ENCODE measurements at places on chromosomes 11 and 22. TPM values are rescaled to one million over a fixed set of nuclear protein-coding genes. Genes with fewer than 3 reads are reported as not detected.

Gene MMP8
- not detected for total RNA-seq

Gene OSM
- not detected for total RNA-seq

Gene C1QTNF6
- 6.8 TPM for total RNA-seq

Gene RASL10A
- 0.67 TPM for total RNA-seq

Gene MS4A7
- not detected for total RNA-seq

Gene TRIM22
- total RNA-seq, result 0.81 TPM

Gene ANKK1
- not detected for total RNA-seq

Gene CHRNA10
- 1.9 TPM for total RNA-seq

Gene SCGB1D2
- not detected for total RNA-seq

Gene NEFH
- total RNA-seq, result not detected

Gene FGF4
- not detected for total RNA-seq

Gene OR51B4
- total RNA-seq, result not detected

Gene RIN1
- total RNA-seq, result 35.7 TPM

Gene TMEM121B
- 0.21 TPM for total RNA-seq

Gene BIRC3
- total RNA-seq, result 48.1 TPM

Gene SNX32
- total RNA-seq, result not detected

Gene OR4C45
- not detected for total RNA-seq

Gene SSTR3
- not detected for total RNA-seq

Gene BRD1
- total RNA-seq, result 15.1 TPM

Gene TRPM5
- total RNA-seq, result not detected

Gene KRTAP5-7
- not detected for total RNA-seq

Gene P2RX6
- total RNA-seq, result 0.64 TPM

Gene GAL3ST3
- total RNA-seq, result not detected

Gene OR52I2
- not detected for total RNA-seq

Gene EHF
- total RNA-seq, result 0.73 TPM

Gene BEST1
- 2.3 TPM for total RNA-seq

Measured in A549 treated with ZK216348 at 1 μM for 4 hours (cell line).